Ovary (tissue), 10 donors: ENCODE measurements at places on chromosomes 6 and 20.
A peak's percentile ranks its signal among the peaks of the same experiment; 100 is the strongest.

- H3K27ac ChIP-seq: peak overlapping the region; percentile 94
- H3K4me1 ChIP-seq: peaks cover 37% of the 10 kb centered on the region
- peak; percentile 61 for DNase-seq
- H3K36me3 ChIP-seq: no peaks in the 10 kb centered on the region
- no peak overlapping the region for H3K4me3 ChIP-seq
Measured at GRCh38 chr20:47318027-47318585, 38.4 kb downstream of the ZMYND8 start.

- H3K4me3 ChIP-seq: no peak overlapping the region
- no peak for DNase-seq
- H3K36me3 ChIP-seq: no peaks in the 10 kb centered on the region
- H3K27ac ChIP-seq: no peak overlapping the region
Measured at GRCh38 chr20:16273812-16274555, 299.3 kb downstream of the KIF16B start.

GRCh38 chr6:105445481-105445880, 42.6 kb upstream of the PREP start:
- H3K27me3 ChIP-seq: no peaks in the 10 kb centered on the region
- no peaks in the 10 kb centered on the region for H3K4me1 ChIP-seq
- H3K4me3 ChIP-seq: no peak overlapping the region
- no peak for DNase-seq

DNA sequence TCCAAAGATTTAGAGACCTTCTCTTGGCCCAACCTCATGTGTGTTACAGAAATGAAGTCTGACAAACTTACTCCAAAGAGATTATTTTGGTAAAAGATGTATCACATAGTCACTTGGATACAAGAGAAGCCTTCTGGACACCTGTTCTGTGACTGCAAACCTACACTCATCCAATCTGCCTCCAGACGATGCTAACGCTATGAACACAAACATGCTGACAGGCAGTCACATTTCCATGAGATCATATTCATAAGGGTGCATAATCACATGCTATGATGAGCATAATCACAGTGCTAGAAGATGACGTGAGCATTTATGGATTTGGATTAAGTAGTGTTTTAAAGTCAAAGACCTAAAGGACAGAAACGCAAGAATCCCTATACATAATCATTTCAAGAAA, 340.2 kb downstream of the HACE1 start:
- DNase-seq: no peak
- H3K36me3 ChIP-seq: no peaks in the 10 kb centered on the region
- no peak overlapping the region for H3K4me3 ChIP-seq

DNA sequence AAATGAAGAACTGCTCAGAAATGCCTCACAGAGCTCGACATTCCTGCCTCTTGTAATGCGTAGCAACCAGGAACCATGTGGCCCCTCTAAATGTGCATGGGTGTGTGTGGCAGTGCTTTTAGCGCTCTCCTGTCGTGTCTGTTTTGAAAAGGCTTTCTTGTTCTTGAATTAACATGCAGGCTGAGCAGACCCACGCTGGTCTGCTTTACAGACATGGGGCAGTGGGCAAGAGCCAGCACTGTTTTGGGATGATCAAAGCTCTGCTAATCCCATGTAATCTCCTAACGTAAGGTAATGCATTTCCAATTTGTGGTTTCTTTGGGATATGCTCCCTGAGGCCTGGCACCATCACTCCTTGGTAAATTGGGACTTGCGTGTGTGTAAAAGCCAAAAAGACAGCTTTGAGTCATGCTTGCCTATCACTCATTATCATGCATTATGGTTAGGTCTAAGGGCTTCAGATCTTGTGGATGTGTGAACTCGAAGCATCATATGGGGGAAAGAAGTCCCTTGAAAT, 11.8 kb downstream of the RIPOR2 start:
- H3K4me3 ChIP-seq: no peak overlapping the region
- no peak overlapping the region for H3K27ac ChIP-seq
- H3K4me1 ChIP-seq: peaks cover 2% of the 10 kb centered on the region
- DNase-seq: no peak
- H3K27me3 ChIP-seq: no peaks in the 10 kb centered on the region
- H3K36me3 ChIP-seq: no peaks in the 10 kb centered on the region

DNA sequence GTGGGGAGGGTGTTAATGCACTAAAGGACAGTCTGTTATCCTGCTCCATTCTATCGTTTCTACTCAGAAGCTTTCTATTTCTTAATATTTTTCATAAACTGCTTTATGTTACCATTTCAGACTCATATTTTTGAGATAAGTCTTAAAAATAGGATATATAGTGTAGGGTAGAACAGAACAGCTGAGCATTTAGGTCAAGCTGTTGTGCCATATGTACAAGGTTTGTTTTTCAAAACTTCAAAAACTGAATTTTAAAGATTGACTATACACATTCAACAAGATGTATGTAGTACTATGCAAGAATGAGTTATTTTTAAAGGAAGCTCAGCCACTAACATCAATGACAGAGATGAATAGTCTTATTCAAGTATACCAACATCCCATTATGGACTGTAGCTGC, 437.1 kb downstream of the PHF3 start:
- no peak overlapping the region for H3K27ac ChIP-seq
- DNase-seq: no peak
- H3K4me3 ChIP-seq: no peak overlapping the region
- H3K27me3 ChIP-seq: no peaks in the 10 kb centered on the region
- H3K4me1 ChIP-seq: no peaks in the 10 kb centered on the region
- no peaks in the 10 kb centered on the region for H3K36me3 ChIP-seq

- H3K4me1 ChIP-seq: no peaks in the 10 kb centered on the region
- H3K27ac ChIP-seq: no peak overlapping the region
- no peaks in the 10 kb centered on the region for H3K36me3 ChIP-seq
- no peak overlapping the region for H3K4me3 ChIP-seq
- no peak for DNase-seq
Measured at GRCh38 chr6:56399672-56400263, 152.4 kb upstream of the COL21A1 start.
